ENCODE measurements at places on chromosomes 5 and 9. TPM values are rescaled to one million over a fixed set of nuclear protein-coding genes. Genes with fewer than 3 reads are reported as not detected.

RNF183 gene
- not detected for total RNA-seq

EFNA5 gene
- 29.2 TPM for total RNA-seq

MATR3 gene
- 162 TPM for total RNA-seq

GCNT1 gene
- 8.4 TPM for total RNA-seq

ORM2 gene
- not detected for total RNA-seq

STPG3 gene
- 0.59 TPM for total RNA-seq

NMUR2 gene
- not detected for total RNA-seq

C5orf47 gene
- 0.47 TPM for total RNA-seq

PPP2R2B gene
- 0.74 TPM for total RNA-seq

DMRTA1 gene
- 0.26 TPM for total RNA-seq

SPINK13 gene
- not detected for total RNA-seq

PLAA gene
- 26.6 TPM for total RNA-seq

TAF11L10 gene
- not detected for total RNA-seq

VLDLR gene
- 95.8 TPM for total RNA-seq

GRCh38 chr5:91252916-91253315, 130.2 kb downstream of the ARRDC3 start:
- no peak for DNase-seq

DNA sequence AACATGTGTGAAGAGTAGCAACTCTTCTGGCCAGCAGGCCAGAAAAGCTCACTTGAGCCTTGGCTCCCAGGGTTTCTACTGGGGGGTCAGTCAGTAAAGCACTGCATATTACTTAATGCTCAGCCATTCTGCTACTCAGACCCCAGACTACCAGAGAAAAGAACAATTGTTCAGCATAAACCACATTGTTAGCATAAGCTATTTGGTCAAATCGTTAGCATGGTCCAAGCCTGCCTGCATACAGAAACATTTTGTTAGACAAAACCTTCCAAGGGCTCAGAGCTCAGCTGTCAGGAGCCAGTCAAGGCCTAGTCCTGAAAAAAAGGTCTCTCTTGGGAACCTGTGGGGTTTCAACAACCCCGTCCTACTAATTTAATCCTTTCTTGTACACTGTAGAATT, 449.3 kb downstream of the PRR16 start:
- DNase-seq: no peak

DNA sequence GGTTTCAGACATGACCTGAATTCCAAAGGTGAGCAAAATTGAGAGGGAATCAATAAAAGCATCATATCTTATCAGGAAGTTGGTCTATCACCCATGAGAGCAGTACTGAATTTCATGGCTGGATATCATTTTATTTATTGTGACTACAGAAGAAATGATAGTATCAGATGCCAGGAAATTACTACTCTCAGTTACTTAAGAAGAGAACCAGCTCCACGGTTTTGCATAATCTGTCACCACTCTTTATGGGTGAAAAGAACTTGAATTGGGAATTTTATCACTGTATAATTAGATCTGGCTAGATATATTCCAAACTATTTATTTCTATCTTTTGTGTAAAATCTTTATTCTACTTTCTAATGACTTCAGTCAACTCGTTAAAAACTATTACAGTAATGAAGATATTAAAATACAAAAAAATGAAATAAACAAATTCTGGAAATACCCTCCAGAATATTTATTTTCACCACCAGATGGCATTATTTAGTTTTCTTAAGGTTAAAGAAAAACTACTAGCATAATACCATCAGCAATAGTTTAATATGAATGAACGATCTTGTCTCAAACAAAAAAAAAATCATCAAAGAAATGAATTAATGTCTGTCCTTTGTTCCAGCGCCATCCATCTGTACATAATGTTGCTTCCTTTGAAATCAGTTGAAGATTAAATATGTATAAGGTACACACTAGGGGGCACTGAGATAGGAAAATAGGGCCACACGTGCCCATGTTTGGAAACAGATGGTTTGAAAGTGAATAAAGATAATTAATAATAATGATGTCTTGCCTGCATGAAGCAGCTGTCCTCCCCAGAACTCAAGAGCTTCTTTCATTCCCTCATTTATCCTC, 84.7 kb upstream of the SLCO6A1 start:
- DNase-seq: no peak

- peak; percentile 91 for DNase-seq
Measured at GRCh38 chr9:87148331-87149104, 201.2 kb upstream of the GAS1 start.

DNA sequence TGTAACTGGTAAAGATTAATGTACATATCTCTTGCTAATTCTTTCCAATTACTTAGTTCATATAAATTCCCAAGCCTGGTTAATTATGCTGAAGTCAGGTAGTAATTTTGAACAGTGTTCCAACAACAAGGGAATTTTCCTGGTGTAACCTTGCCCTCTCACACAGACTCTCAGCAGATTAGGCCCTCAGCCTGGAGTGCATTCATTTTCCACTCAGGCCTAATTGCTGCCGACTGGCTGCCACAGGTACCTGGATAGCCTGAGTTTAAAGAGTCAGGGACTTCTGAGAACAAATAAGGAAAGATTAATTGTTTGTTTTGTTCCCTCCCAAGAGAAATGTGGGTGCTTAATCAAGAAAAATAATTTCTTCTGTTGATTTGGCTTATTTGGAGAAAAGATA, 71.4 kb downstream of the PPIC start:
- no peak for DNase-seq

GRCh38 chr9:99294850-99295461, 72.9 kb downstream of the SEC61B start:
- no peak for DNase-seq

DNA sequence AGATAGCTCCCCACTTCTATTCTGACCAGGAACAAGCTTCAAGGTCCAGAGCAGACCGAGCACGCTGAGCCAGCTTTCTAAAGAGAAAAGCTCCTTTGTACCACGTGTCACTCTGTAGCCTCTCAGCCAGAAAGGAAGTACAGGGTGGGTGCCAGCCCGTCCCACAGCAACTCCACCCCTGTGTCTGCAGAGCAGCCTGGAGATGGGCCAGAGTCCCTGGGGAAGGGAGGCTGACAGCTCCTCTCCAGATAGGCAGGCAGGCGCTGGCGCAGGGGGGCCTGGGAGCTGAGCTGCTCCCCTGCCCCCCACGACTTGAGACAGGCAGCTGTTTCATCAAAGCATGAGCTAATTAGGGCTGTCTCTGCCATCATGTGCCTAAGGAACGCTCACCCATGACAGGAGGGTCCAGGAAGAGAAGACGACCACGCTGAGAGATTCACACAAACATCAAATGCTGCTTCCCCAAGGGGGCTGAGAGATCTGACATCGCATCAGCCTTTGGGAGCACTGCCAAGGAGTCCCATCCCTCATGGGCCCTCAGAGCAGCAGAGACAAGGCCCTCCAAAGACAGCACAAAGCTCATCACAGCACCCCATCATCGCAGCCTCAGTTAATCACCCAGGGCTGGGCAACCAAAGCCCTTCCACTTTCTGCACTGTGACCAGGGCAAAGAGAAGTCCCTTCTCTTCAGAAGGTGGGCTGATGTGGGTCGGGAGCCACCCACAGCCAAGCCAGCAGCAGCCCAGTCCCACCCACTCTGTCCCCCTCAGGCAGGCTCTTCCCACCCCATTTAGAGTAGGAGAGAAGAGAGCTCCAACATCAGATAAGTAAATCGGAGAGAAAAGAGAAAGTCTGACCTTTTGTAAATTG, 78.5 kb upstream of the LRRTM2 start:
- DNase-seq: peak; percentile 92

GRCh38 chr9:114680259-114681001, 1.6 kb downstream of the TEX48 start:
- DNase-seq: no peak

GRCh38 chr9:135379540-135380267, 99.9 kb upstream of the PPP1R26 start:
- DNase-seq: no peak

- DNase-seq: no peak
Measured at GRCh38 chr5:135323701-135324132, 75.3 kb downstream of the MACROH2A1 start.

DNA sequence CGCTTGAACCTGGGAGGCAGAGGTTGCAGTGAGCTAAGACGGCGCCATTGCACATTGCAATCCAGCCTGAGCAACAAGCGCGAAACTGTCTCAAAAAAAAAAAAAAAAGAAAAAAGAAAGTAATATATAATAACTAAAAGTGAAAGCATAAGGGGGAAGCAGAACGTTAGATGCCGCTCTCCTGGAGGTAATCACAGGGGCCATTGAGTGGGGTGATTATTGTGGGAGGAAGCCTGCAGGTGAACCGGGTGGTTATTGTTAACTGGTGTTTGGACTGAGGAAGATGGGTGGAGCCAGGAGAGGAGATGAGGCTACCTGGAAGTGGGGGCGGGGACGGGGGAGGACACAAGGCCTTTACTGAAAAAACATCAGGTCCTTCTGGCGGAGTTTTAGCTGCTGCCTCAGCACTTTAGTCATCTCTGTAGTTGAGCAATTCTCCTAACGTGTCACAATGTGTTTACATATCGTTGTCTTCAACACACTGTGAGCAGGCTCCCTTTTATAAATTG, 5.3 kb upstream of the TJP2 start:
- DNase-seq: no peak

GRCh38 chr5:178450121-178451028, 139.8 kb downstream of the COL23A1 start:
- no peak for DNase-seq

DNA sequence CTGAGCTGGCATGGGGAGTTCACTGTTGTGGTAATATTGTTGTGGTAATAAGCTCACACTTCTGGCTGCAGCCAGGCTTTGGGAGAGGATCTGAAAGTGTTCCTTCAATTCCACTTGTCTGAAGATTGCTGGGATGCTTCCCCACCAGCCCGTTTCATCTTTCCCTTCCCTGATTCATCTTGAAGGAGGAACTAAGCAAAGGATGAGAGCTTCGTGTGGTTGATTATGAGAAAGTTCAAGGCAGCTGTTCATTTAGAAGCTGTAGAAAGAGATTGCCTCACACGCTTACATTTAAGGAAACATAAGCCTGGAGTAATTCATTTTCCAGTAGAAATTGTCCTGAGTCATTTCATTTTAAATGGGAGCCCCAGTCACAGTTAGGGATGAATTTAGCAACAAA, 122.4 kb upstream of the GAS1 start:
- DNase-seq: no peak

DNA sequence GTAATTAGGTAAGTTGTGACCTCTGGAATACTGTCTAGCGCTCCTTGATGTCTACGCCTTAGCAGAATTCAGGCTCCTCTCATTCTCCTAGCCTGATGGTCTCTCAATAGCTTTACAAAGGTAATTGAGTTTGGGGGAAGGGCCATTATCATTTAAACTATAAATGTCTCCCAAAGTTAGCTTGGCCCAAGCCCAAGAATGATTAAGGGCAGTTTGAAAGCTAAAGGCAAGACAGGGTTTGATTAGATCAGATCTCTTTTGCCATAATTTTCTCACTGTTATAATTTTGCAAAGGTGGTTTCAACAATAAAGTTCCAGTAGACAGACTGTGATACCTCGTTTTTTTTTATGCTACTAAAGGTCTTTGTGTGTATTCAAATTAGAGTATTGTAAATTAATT, 3.7 kb upstream of the SLC30A5 start:
- no peak for DNase-seq

GRCh38 chr5:93406971-93407401, 174.0 kb downstream of the NR2F1-AS1 start:
- DNase-seq: no peak

GRCh38 chr5:32332966-32333365, 20.2 kb upstream of the MTMR12 start:
- DNase-seq: no peak

- DNase-seq: no peak
Measured at GRCh38 chr9:70324963-70325362, 66.2 kb downstream of the SMC5 start.

- no peak for DNase-seq
Measured at GRCh38 chr5:67073045-67073680, 123.4 kb downstream of the CD180 start.

GRCh38 chr5:137735555-137736284, at the start of gene KLHL3:
Gene KLHL3, minus strand, starts transcription at chr5:137736089. Its CDS starts 443 bp downstream, at chr5:137735646.
- peak; percentile 29 for DNase-seq

DNA sequence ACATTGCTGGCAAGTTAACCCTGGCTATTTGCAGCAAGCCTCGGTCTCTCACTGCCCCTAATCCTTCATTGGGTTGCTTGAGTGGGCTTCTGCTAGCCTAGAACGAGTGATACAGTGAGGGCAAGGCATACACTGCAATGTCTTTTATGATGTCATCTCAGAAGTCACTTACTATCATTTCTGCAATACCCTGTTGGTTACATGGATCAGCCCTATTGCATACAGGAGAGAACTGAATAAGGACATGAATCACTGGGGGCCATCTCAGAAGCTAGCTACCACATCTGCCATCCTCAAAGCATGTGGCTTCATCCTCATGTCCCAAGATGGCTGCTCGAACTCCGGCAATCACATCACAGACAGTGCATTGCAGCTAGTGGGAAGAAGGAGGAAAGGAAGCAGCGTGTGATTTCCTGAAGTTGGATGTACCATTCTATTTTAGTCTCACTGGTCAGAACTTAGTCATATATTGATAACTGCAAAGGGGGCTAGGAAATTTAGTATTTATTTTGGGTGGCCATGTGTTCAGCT, 33.3 kb upstream of the CDKN2AIPNL start:
- no peak for DNase-seq

- no peak for DNase-seq
Measured at GRCh38 chr9:128540634-128541360, 11.6 kb upstream of the SPTAN1 start.

- peak; percentile 60 for DNase-seq
Measured at GRCh38 chr5:218457-219291, 554 bp downstream of the SDHA start.

- DNase-seq: no peak
Measured at GRCh38 chr9:95494022-95494415, 22.8 kb downstream of the PTCH1 start.

DNA sequence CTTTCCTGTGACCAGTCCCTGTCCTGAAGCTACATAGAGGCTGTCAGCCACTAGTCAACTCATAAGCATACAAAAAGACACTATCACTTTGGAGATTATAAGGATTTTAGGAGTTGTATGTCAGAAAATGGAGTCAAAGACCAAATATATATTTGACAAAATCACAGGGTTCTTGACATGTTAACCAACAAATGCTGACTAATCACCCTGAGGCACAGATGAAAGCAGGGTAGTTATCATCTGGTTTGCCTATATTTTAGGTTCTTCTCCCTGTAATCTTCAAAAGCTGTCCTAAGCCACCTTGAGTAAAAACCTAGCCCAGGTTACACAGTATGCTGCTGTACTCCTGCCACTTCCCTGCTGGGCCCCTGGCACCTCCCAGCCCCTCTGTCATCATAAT, 64.7 kb upstream of the ERCC6L2 start:
- no peak for DNase-seq

DNA sequence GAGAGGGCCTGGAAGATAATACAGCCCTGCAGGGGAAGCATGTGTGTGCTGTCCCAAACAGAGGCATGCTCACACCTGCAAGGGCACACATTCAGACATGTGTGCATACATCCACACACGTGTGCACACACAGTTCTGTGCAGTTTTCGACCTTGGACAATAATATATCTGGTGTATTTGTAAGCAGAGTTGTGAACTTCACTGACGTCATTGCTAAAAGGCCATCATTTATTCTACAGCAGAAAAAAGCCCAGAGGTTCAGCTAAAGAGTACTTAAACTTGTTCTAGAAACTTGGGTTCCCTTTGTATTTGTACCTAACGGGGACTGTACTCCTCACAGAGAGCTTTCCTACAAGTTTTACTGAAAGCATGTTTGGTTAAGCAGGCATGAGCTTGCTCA, 19.5 kb downstream of the IRX2 start:
- DNase-seq: no peak
